ENCODE measurements at places on chromosomes 5 and 9.
A peak's percentile ranks its signal among the peaks of the same experiment; 100 is the strongest.

DNA sequence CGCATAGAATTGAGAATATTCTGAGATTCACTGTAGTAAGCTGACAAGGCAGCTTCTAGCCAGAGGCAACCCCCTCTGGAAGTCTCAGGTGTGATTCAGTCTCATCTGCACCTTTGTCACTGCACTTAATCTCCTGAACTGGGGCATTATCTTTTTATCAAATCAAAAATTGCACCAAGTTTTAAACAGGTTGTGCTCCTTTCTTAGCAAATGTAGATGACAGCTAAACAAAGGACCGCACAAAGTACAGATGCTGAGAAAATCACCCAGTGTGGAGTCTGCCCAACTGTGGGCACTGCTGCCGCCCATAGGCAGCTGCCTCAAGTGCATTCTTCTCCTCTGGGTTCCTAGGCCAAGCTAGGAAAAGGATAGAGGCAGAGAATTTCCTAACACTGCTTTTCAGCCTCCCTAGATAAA is 51.1 kb downstream of the STARD4 start:
- no peak for DNase-seq

- no peak for DNase-seq
Observed at GRCh38 chr9:101628173-101628572, 33.4 kb upstream of the PPP3R2 start.

DNA sequence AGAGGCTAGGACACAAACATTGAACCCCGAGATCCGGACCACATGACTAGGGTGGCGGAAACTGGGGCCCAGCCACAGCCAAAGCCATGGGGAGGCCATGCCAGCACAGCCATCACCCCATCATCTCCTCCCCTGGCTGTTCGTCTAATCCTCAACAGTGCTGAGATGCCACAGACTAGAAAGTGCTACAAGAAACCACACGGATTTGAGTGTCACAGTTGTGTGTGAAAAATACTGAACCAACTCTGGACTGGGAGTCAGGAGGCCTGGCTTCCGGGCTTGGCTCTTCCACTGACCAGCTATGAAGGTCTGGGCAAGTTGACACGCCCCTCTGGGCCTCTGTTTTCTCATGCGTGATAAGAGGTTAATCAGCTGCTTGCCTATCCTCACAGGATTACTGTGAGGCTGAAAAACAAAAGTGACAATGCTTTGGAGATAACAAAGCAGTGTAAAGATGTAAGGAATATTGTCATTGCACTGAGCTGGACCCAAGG is 38.8 kb upstream of the SHB start:
- DNase-seq, result no peak

GRCh38 chr9:134146774-134147493 is 11.1 kb downstream of the WDR5 start:
- DNase-seq, result no peak

GRCh38 chr9:13491493-13492424 is 212.3 kb upstream of the MPDZ start:
- no peak for DNase-seq

DNA sequence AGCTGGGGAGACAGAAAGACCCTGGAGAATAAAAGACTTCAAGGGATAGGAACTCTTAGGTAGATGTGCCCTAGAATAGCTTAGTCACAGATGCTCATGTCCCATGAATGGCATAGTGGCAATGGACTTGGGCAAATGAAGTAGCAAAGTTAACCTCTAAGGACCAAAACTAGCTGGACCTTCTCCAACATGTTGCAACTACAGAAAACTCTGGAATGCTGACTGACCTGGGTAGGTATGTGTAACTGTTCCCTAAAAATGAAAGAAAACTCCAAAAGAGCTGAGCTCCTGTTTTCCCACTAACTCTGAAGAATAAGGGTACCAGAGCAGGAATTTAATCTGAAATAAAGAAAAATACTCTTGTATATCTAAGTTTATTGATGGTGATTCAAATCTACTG is 12.5 kb upstream of the LPAR1 start:
- DNase-seq, result no peak

- DNase-seq, result no peak
Observed at GRCh38 chr5:135208555-135208902, 174.5 kb upstream of the PITX1 start.

DNA sequence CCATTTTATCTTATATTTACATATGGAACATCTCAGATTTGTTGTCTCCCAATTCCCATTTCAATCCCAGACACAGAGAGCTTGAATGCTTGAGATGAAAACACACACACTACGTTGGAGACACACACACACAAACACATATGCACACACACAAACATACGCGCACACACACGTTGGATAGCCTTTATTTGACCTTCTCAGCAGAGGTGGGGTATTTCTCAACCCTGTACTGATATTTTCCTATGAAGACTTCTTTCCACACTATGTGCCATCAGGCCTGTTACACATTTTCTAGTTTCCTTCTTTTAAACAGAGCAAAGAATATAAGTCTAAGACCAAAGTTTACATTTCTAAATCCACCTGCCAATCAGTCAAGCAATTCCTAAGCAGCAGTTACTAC is 291.0 kb downstream of the TAF11L14 start:
- no peak for DNase-seq

DNA sequence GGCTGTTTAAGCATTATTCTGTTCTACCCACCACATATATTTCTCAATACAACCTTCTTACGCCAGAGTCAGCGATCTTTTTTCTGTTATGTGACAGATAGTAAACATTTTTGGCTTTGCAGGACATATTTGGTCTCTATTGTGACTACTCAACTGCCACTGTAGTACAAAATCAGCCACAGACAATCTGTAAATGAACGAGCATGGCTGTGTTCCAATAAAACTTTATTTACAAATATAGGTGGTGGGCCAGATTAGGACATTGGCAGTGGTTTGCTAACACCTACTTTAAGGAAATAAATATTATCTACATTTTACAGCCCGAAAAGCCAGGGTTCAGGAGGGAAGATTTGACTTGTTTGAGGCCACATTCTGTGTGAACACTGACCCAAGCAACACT is 40.2 kb upstream of the FBXW11 start:
- no peak for DNase-seq

GRCh38 chr5:66769030-66769733 is 173.0 kb downstream of the MAST4 start:
- DNase-seq, result no peak

DNA sequence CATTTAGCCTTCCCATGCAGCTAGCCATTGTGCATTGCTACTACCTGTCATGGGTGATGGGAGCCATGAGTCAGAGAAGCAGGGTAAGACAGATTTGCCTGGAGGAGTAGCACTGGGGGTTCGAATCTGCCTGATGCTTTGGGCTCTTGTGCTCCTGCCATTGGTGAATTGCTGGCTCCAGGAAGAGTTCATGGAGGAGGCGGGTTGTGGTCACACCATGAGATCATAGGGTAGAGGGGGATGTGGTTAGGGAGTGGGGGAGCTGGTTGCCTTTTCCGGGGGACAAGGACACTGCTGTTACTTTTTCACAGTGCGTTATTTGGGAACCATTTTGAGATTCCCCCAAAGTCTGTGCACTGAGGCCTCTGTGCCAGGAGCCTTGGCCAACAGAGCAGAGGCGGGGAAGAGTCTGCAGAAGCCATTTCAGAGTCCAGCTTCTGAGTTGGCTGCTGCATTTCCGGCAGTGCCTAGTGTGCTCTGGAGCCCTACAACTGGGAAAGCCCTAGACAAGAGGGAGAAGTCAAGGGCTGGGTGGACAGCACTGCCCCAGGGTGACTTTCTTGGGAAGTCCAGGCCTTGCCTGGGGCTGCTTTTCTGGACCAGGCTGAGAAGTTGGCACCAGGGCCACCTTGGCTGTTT is 6.2 kb downstream of the ANGPTL2 start:
- DNase-seq, result no peak

GRCh38 chr5:125408448-125409233 is 662.2 kb upstream of the ZNF608 start:
- peak; percentile 4 for DNase-seq

DNA sequence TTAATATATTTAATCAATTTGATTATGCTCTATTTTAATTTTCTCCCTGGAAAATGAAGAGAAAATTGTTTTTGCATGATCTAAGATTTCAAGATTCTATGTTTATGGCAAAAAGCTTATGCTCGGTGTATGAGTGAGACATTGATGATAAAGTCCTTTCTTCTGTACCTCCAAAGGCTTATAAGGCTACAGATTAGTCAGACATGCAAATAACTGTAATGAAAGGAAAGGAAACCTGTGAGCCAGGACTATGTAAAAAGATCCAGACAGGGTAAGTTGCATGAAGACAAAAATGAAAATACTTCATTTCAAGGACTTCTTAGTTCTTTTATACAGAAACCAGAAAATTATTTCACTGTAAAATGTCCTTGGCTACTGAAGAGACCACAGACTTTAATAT is 52.2 kb upstream of the EDIL3 start:
- DNase-seq, result no peak

GRCh38 chr5:51997949-51998348 is 614.7 kb downstream of the ISL1 start:
- no peak for DNase-seq

GRCh38 chr9:109893241-109893640 is 113.2 kb downstream of the PALM2AKAP2 start:
- no peak for DNase-seq

GRCh38 chr9:107464516-107464915 is 25.1 kb downstream of the KLF4 start:
- no peak for DNase-seq

DNA sequence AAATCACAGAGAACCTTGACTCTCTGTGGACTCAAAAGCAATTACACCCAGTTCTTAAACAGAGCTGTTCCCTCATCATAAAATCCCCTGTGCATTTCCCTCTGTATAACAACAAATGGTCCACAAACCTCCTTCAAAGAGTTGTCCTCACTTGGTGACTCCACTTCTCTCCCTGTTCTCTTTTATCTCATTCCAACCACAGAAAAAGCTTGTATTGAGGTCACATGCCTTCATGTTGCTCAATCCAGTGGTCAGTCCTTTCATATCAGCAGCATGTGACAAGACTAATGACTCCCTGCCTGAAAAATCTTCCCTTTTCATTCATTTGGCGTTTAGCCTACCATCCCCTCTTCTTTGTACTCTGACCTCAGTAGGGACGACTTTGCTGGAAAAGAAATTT is 158.0 kb downstream of the DEPDC1B start:
- DNase-seq, result no peak

GRCh38 chr5:155651-156410 is 35.5 kb upstream of the LRRC14B start:
- DNase-seq, result no peak

GRCh38 chr5:123855609-123856008 is 343.6 kb downstream of the CSNK1G3 start:
- no peak for DNase-seq

DNA sequence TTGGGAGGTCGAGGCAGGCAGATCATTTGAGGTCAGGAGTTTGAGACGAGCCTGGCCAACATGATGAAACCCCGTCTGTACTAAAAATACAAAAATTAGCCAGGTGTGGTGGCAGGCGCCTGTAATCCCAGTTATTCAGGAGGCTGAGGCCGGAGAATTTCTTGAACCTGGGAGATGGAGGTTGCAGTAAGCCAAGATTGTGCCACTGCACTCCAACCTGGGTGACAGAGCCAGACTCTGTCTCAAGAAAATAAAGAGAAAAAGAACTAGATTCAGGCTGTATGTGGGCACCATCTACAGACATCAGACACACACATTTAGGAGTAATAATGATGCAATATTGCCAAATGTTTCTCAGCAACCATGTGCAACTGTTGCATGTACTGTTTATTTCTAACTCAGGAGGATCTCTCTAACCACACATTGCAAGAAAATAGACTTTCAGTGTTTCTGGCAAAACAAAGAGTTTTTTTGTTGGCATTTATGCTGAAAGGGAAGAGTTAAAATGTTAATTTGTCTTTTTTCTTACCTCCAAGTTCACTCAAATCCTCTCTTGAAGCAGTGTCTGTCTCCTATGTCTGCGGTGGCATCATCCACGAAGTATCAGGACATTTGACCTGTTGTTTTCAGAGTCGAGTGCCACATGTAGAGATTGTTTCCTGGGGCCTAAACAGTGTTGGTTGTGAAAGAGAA is 5.1 kb upstream of the ORM1 start:
- DNase-seq, result no peak
